ENCODE measurements at places on chromosomes 1 and 21. TPM values are rescaled to one million over a fixed set of nuclear protein-coding genes. Genes with fewer than 3 reads are reported as not detected.

S100A1 gene
- 1,791 TPM for total RNA-seq

IQCC gene
- total RNA-seq: 0.79 TPM

AGMAT gene
- total RNA-seq: not detected

NBPF1 gene
- total RNA-seq: 12.7 TPM

- H3K27ac ChIP-seq: no peak overlapping the region
- no peak for DNase-seq
- H3K27me3 ChIP-seq: peaks cover 29% of the 10 kb centered on the region
- H3K4me1 ChIP-seq: peaks cover 6% of the 10 kb centered on the region
- H3K4me3 ChIP-seq: no peak overlapping the region
Observed at GRCh38 chr1:41408691-41409090, 47.5 kb downstream of the FOXO6 start.

GRCh38 chr1:44347280-44347679 lies 7.8 kb downstream of the ERI3 start:
- H3K4me3 ChIP-seq: no peak overlapping the region
- DNase-seq: no peak
- H3K4me1 ChIP-seq: no peaks in the 10 kb centered on the region
- no peaks in the 10 kb centered on the region for H3K27me3 ChIP-seq

GRCh38 chr1:109985247-109986053 lies 885 bp downstream of the AHCYL1 start:
- no peak for DNase-seq
- H3K4me1 ChIP-seq: peaks cover 66% of the 10 kb centered on the region
- H3K27ac ChIP-seq: peak overlapping the region; percentile 98
- peak overlapping the region; percentile 84 for H3K4me3 ChIP-seq

GRCh38 chr1:164093543-164093942 lies 465.4 kb upstream of the PBX1 start:
- no peaks in the 10 kb centered on the region for H3K36me3 ChIP-seq
- H3K27ac ChIP-seq: no peak overlapping the region
- H3K4me3 ChIP-seq: no peak overlapping the region
- no peaks in the 10 kb centered on the region for H3K4me1 ChIP-seq

DNA sequence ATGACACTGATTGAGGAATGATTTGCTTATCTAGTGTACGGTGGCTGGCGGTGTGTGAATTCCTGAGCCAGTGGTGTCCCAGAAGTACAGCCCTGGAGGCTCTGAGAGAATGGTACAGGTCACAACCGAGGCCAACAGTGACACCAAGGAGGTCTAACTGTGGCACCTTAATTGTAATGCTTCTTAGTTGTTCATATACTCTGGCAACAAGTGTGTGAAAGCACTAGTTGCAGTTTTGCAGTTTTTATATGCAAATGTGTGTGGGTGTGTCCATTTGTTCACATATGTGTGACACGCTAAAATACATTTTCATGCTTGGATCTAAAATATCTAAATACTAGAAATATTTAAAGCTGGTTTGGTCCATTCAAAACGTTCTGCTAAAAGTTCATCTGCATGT lies 185.3 kb upstream of the FMN2 start:
- H3K4me1 ChIP-seq: no peaks in the 10 kb centered on the region
- H3K27ac ChIP-seq: no peak overlapping the region
- H3K4me3 ChIP-seq: no peak overlapping the region
- DNase-seq: no peak
- H3K27me3 ChIP-seq: no peaks in the 10 kb centered on the region

DNA sequence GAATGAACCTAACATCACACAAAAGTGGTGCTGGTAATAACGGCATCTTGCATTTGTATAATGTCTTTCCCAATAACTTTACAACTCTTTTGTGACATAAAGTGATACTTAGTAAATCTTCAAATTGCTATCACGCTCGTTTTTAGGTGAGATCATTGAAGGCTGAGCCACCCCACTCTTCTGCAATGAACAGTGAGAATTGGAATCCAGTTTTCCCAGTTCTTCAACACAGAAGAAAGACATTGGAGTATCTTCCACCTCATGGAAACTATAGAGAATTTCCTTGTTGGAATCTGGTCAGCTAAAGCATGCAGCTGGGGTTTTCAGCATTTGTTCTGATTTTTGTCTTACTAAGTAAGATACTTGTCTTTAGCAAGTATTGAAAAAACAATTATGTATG lies 59.9 kb upstream of the NRIP1 start:
- H3K4me3 ChIP-seq: no peak overlapping the region
- peaks cover 21% of the 10 kb centered on the region for H3K4me1 ChIP-seq
- DNase-seq: no peak
- no peaks in the 10 kb centered on the region for H3K36me3 ChIP-seq
- no peaks in the 10 kb centered on the region for H3K27me3 ChIP-seq

DNA sequence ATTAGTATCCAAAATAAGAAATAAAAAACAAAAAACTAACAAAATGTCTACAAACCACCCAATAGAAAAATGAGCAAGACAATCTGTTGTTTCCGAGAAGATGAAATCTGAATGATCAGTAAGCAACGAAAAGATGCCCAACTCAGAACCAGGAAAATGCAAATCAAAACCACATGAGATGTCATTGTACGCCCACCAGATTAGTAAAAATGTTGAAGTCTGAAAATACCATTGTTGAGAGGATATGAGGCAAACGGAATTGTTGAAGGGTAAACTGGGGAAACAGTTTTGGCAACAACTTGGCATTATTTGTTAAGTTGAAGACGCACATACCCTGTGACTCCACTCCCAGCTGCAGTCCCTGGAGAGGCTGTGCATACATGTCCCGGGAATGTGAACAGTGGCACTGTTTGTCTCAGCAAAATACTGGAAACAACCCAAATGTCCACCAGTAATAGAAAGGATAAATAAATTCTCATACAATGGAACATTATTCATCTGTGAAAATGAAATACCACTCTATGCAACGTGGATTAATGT lies 10.6 kb downstream of the ZBTB17 start:
- no peaks in the 10 kb centered on the region for H3K27me3 ChIP-seq
- H3K36me3 ChIP-seq: no peaks in the 10 kb centered on the region
- DNase-seq: no peak
- H3K27ac ChIP-seq: peak overlapping the region; percentile 12
- no peak overlapping the region for H3K4me3 ChIP-seq
- peaks cover 52% of the 10 kb centered on the region for H3K4me1 ChIP-seq

GRCh38 chr1:209537336-209538114 lies 46.0 kb upstream of the CAMK1G start:
- no peak overlapping the region for H3K4me3 ChIP-seq
- no peaks in the 10 kb centered on the region for H3K36me3 ChIP-seq
- DNase-seq: no peak
- H3K27ac ChIP-seq: no peak overlapping the region
- H3K27me3 ChIP-seq: peaks cover 26% of the 10 kb centered on the region
- no peaks in the 10 kb centered on the region for H3K4me1 ChIP-seq
